ENCODE measurements at places on chromosomes 6 and 20. TPM values are rescaled to one million over a fixed set of nuclear protein-coding genes. Genes with fewer than 3 reads are reported as not detected.

The SYNDIG1 gene
- total RNA-seq, result not detected

The C6orf52 gene
- total RNA-seq, result 4.3 TPM

The MDFI gene
- not detected for total RNA-seq

The ZNF322 gene
- 5.9 TPM for total RNA-seq

The JAG1 gene
- total RNA-seq, result 0.47 TPM

The FAM50B gene
- 11.4 TPM for total RNA-seq

Measured in activated T-cell treated with anti-CD3 and anti-CD28 coated beads, Interleukin-2, amount 50 U/mL, for 4 hours (primary cell).